ENCODE measurements at places on chromosomes 1 and 21. TPM values are rescaled to one million over a fixed set of nuclear protein-coding genes. Genes with fewer than 3 reads are reported as not detected.

Gene DNALI1
- 0.20 TPM for total RNA-seq

Gene BGLAP
- under 0.01 TPM for total RNA-seq

Gene AKR7A3
- under 0.01 TPM for total RNA-seq

Gene C1orf50
- total RNA-seq, result 3.1 TPM

Gene CR1L
- not detected for total RNA-seq

Gene ERICH3
- total RNA-seq, result not detected

Gene ARTN
- total RNA-seq, result not detected

Gene ANKRD35
- 0.22 TPM for total RNA-seq

Gene GJB4
- total RNA-seq, result not detected

Gene ALX3
- not detected for total RNA-seq

Gene NDUFS5
- 482 TPM for total RNA-seq

Gene S100A3
- total RNA-seq, result 2.8 TPM

Gene GBP2
- 32.7 TPM for total RNA-seq

Gene RNU1-2
- total RNA-seq, result under 0.01 TPM

Gene VWA5B1
- not detected for total RNA-seq

Gene AKIRIN1
- total RNA-seq, result 40.1 TPM

Gene OR2G6
- not detected for total RNA-seq

Gene SLC45A1
- 1.2 TPM for total RNA-seq

Gene ACTN2
- not detected for total RNA-seq

Gene ABCA4
- 487 TPM for total RNA-seq

Gene OR2L8
- total RNA-seq, result not detected

Gene FCRLB
- total RNA-seq, result 0.44 TPM

Gene CAMK2N1
- 0.87 TPM for total RNA-seq

Gene STMN1
- 162 TPM for total RNA-seq

Gene PCBP3
- total RNA-seq, result not detected

Gene OR10J1
- not detected for total RNA-seq

Gene REN
- not detected for total RNA-seq

Gene HAO2
- total RNA-seq, result not detected

Gene CLCNKB
- not detected for total RNA-seq

Gene CCDC17
- 0.22 TPM for total RNA-seq

Gene TRIM33
- total RNA-seq, result 15.3 TPM

Gene VPS26C
- 79.8 TPM for total RNA-seq

Gene AVPR1B
- not detected for total RNA-seq

Gene TFF2
- total RNA-seq, result not detected

Gene SMIM1
- total RNA-seq, result 0.87 TPM

Gene LAPTM5
- total RNA-seq, result 66.7 TPM

Gene KDF1
- not detected for total RNA-seq

Gene NEK7
- 57.1 TPM for total RNA-seq

Gene ASTN1
- total RNA-seq, result not detected

Gene ESRRG
- total RNA-seq, result not detected

Gene GBP4
- 2.4 TPM for total RNA-seq

Gene CCT3
- 374 TPM for total RNA-seq

Gene GBP7
- not detected for total RNA-seq

Measured in lung microvascular endothelial cell (primary cell).